ENCODE measurements at places on chromosomes 7 and 10. TPM values are rescaled to one million over a fixed set of nuclear protein-coding genes. Genes with fewer than 3 reads are reported as not detected.

Gene PDE1C
- total RNA-seq, result 0.53 TPM

Gene CDK14
- total RNA-seq, result 6.9 TPM

Gene NODAL
- total RNA-seq, result 0.37 TPM

Gene ZNF735
- total RNA-seq, result not detected

Gene ADAM12
- total RNA-seq, result 1.7 TPM

Gene SFMBT2
- 1.9 TPM for total RNA-seq

Gene TUBB8
- total RNA-seq, result not detected

Gene HYAL4
- total RNA-seq, result not detected

Gene SPOCK2
- not detected for total RNA-seq

Gene FAM13C
- total RNA-seq, result 2.8 TPM

Gene PSTK
- 9.6 TPM for total RNA-seq

Gene GPR146
- total RNA-seq, result 1.1 TPM

Gene TMEM270
- total RNA-seq, result 0.23 TPM

Gene CNNM1
- total RNA-seq, result not detected

Gene RNF148
- total RNA-seq, result 0.18 TPM

Gene TMEM72
- not detected for total RNA-seq

Gene REEP3
- total RNA-seq, result 13.1 TPM

Gene HOXA5
- total RNA-seq, result 1.9 TPM

Gene OR2AE1
- not detected for total RNA-seq

Gene GHRHR
- total RNA-seq, result not detected

Gene C1GALT1
- total RNA-seq, result 31.6 TPM

Gene NKX1-2
- 0.05 TPM for total RNA-seq

Gene MYOZ1
- not detected for total RNA-seq

Gene INA
- total RNA-seq, result not detected

Gene PIP
- total RNA-seq, result not detected

Gene ACTL6B
- not detected for total RNA-seq

Gene CHN2
- not detected for total RNA-seq

Gene KIF20B
- 20.3 TPM for total RNA-seq

Gene NAT16
- not detected for total RNA-seq

Gene ZPBP
- not detected for total RNA-seq

Gene TRIL
- not detected for total RNA-seq

Gene ANXA8
- total RNA-seq, result 0.88 TPM

Measured in HT1080 (cell line).